ENCODE measurements at places on chromosomes 12 and 14. TPM values are rescaled to one million over a fixed set of nuclear protein-coding genes. Genes with fewer than 3 reads are reported as not detected.

ENDOU gene
- total RNA-seq: 1.6 TPM

PIWIL1 gene
- total RNA-seq: not detected

INHBC gene
- not detected for total RNA-seq

TMEM229B gene
- total RNA-seq: 0.08 TPM

TWF1 gene
- 44.8 TPM for total RNA-seq

IFT43 gene
- 22.8 TPM for total RNA-seq

PTGER2 gene
- not detected for total RNA-seq

LAG3 gene
- total RNA-seq: 7.6 TPM

KRT71 gene
- total RNA-seq: not detected

CEP170B gene
- total RNA-seq: 11.3 TPM

CACNA1C gene
- total RNA-seq: 11.1 TPM

JPH4 gene
- total RNA-seq: 0.64 TPM

ZFYVE1 gene
- 50.6 TPM for total RNA-seq

Measured in endothelial cell (in vitro differentiated cells).